Astrocyte of the spinal cord (primary cell): ENCODE measurements at places on chromosomes 3 and 15.

DNA sequence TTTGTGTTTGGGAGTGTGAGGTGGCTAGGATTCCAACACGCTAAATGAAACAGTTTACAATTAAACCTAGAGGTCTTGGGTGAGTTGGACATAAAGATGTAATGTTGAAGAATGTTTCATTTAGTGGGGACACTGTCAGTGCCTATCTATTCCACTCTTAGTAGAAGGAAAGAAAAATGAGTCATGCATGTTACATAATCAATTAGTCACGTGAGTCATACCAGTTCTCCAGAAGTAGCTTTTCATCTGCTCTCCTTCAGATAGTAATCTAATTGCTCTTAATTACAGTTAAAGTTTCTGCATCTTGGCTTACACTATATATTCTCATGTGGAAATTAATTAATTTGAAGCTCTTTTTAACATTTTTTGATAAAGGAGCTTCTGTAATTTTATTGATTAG lies 115.7 kb upstream of the P2RY1 start:
- DNase-seq, result peak; percentile 56

DNA sequence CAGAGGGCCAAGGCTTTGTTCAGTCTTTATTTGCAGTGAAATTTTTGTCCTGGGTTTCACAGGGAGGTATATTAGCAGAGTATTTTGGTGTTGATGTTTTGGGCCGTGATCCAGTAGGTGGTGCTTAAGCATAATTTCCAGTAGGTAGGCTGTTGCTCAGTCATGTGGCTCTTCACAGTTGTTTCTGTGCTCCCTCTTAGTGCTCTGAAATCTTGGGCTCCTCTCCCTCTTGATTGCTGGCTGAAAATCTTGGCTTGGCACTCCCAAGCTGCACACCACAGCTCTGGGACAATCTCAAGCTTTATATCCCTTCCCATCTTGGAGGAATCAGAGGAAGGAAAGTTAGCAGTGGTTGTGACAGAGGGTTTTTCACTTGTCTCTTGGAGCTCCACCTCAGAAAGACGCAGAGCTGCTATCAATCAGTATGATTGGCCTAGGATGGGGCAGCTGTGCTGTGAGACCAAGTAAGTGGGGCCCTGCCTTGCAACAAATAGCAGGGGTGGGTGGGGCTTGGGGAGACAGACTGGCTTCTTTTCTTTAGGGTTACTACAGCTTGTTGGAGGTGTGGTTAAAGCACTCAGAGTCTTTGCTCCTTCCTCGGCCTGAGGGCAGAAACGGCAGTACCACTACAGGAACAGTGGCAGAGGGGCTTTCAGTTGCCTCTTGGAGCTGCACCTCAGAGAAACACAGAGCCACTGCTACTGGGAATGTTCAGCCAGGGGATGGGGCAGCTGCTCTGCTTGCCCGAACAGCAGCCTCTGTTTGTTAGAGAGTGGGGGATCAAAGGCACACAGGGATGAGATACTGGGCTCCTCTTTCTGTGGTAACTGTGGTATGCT lies 627.0 kb downstream of the SI start:
- DNase-seq, result no peak

DNA sequence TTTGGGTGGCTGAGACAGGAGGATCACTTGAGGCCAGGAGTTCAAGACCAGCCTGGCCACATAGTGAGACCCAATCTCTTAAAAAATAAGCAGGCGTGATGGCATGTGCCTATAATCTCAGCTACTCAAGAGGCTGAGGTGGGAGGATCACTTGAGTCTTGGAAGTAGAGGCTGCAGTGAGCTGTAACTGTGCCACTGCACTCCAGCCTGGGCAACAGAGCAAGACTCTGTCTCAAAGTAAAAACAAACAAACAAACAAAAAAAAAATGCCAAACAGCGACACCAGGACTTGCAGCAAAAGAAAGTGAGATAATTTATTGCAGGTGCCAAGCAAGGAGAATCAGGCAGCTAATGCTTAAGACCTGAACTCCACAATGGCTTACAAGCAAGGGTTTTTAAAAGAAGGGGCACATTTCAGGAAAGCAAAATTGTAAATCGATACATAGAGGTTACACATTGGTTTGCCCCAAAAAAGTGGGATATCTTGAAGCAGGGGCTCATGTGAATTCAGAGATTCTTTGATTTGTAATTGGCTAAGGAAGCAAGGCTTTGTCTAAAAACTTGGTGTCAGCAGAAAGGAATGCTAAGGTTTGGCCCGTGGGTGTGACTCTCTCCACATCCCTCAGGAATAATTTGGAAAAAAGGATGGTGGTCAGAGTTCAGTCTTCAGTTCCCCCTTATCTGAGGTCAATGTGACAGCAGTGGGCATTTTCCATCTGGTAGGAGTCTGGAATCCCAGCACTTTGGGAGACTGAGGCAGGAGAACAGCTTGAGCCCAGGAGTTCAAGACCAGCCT lies 5.2 kb upstream of the MPI start:
- DNase-seq, result no peak

DNA sequence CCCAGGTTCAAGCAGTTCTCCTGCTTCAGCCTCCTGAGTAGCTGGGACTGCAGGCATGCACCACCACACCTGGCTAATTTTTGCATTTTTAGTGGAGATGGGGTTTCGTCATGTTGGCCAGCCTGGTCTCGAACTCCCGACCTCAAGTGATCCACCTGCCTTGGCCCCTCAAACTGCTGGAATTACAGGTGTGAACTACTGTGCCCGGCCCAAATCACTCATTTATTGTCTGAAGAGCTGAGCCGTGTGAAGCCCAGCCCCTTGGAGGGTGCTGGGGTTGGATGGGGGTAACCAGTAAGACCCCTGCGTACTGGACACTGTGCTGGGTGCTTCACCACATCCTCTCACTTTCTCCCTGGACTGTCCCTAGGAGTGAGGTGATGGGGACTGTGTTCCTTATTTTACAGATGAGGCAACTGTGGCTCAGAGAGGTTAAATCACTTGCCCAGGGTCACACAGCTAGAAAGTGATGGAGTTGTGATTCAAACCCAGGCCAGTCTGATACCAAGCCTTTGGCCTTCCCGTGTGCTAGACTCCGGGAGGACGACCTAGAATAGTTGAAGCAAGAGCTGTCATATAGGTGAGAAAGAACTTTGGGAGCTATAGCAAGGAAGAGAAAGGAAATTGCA lies 41.7 kb upstream of the IREB2 start:
- DNase-seq, result no peak

DNA sequence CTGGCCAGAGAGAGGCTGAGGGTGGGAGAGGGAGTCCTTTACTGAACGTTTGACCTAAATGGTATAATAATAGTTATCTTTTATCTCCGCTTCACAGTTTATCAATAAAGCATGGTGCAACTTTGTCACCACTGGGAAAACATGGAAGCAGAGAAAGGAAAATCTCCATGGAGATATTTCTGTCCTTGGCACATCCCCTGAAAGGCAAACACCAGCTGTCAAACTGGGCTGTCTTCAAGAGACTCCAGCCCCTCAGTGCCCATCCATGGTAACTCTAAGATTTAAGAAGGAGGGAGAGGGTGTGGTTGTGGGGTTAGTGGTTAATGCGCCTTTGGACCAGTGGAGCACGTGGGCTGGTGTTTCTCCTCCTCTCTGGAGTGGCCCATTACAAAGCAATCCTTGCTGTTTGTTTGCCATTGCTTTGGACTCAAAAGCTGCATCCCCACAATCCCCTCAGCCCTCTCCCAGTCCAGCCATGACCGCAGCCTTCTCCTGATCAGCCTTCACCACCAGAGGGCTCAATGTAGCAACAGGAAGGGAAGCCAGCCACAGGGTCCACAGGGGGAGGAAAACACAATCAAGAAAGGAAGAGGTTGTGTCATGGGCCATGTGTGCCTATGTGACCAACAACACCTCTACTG lies 38.2 kb upstream of the FAM174B start:
- DNase-seq, result no peak
